Sigmoid colon (tissue), 7 donors: ENCODE measurements at places on chromosomes 6 and 20. TPM values are rescaled to one million over a fixed set of nuclear protein-coding genes. Genes with fewer than 3 reads are reported as not detected.

RCAN2 gene
- polyA plus RNA-seq, result 5.0 TPM

PIGT gene
- 43.0 TPM for polyA plus RNA-seq

IYD gene
- polyA plus RNA-seq, result 2.3 TPM

HLA-DQB1 gene
- 36.6 TPM for polyA plus RNA-seq

HEBP2 gene
- polyA plus RNA-seq, result 16.6 TPM

CLVS2 gene
- polyA plus RNA-seq, result not detected

PAK5 gene
- 0.03 TPM for polyA plus RNA-seq

BTNL2 gene
- polyA plus RNA-seq, result not detected

VSTM2L gene
- polyA plus RNA-seq, result not detected

MYH7B gene
- polyA plus RNA-seq, result 0.69 TPM

DNA sequence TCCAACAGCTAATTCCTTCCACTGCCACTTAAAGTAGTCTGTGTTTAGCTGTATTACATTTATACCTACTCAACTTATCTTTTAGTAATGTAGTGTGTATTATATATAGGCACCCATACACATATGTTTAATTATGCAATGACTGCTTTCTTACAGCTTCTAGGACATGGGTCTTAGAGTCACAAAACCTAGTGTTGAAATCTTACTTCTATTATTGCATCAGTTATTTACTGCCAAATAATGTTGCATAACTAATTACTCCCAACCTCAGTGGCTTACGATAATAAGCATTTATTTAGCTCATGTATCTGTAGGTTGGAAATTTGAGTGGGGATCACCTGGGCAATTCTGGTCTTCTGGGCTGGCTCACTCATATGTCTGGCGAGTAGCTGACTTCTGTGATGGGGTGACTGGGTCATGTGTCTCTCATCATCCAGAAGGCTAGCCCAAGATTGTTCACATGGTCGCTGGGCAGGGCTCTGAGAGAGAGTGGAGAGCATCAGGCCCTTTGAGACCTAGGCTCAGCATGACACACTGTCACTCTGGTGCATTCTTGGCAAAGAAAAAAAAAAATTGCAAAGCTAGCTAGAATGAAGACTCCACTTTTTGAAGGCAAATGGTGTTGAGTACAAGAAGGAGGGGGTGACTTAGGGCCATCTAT lies 187.0 kb downstream of the PLCB1 start:
- DNase-seq, result no peak

DNA sequence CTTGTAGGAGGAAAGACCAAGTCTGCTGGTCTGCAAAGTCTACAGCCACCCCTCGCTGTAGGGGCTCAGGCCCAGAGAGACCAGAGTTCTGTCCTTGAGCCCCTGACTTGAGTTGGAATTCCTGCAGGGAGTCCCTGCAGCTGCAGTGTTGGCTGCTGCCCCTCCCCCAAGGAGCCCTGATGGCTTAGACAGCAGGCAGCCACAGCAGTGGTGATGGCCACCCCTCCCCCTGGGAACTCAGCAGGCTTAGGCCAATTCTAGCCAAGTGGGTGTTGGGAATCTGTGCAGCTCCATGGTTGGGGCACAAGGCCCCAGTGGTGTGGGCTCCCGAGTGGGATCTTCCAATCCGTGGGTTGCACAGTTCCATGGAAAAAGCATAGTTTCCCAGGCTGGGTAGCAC lies 345.4 kb downstream of the CD109 start:
- no peak for DNase-seq

- DNase-seq, result no peak
These were observed 81.3 kb downstream of the VEGFA start for GRCh38 chr6:43851204-43851865.

- DNase-seq, result no peak
These were observed 5.8 kb downstream of the GATA5 start for GRCh38 chr20:62470001-62470400.

- no peak for DNase-seq
These were observed 34.5 kb upstream of the PDE7B start for GRCh38 chr6:135817035-135817434.

- DNase-seq, result no peak
These were observed 4.9 kb upstream of the YTHDF1 start for GRCh38 chr20:63220696-63221399.

- no peak for DNase-seq
These were observed 15.7 kb downstream of the ABRACL start for GRCh38 chr6:139044250-139044649.

DNA sequence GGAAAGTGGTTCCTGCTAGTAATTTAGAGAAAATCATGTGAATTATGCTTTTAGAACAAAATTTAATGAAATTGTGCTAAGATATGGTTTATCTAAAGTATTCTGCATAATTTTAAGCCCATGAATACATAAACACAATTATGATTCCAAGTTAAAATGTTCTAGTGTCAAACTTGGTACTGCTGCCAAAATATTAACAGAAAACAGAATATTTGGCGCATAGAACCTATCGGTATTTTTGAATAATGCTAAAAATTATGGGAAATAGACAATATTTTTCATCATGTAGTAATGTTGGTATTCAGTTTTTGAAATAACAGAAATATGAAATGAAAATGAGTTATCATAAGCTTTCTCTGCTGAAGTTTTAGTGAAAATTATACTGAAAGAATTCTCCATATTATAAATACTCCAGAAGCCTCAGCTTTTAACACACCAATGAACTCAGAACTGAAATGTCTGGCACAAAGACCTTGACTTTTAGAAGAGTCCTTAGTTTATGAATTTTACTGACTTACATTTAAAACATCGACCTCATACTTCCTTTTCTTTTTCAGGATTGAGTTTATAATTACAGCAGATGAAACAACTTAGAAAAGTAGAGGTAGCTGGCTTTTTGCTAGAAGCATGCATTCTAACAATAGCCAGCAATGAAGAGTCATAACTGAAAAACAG lies 1192.3 kb upstream of the GJE1 start:
- DNase-seq, result no peak

DNA sequence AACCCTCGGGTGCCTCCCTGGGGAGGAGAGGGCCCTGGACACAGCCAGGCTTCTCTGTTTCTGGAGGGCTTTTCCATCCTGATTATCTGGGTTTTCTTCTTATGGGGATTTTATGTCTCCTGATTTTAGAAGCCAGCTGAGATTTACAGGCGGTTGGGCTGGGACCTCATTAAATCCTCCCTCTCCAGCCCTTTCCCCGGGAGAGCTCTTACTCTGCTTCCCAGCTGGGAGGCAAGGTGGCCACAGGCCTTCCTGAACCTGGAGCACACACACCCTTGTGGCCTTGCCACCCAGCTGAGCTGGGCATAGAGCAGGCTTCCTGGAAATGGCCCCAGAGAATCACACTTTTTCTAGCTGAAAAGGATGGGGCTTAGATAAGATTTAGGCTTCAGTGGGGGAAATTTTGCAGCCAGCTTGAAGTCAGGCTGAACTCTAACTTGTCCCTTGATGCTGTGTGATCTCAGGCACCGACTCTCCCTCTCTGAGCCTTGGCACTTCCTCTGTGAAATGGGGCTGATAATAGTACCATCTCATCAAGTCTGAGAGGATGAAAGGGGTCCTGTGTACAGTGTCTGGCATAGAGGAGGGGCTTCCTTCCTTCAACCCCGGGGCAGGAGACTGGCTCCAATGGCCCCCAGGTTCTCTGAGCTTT lies 16.6 kb downstream of the VSTM2L start:
- DNase-seq, result no peak

DNA sequence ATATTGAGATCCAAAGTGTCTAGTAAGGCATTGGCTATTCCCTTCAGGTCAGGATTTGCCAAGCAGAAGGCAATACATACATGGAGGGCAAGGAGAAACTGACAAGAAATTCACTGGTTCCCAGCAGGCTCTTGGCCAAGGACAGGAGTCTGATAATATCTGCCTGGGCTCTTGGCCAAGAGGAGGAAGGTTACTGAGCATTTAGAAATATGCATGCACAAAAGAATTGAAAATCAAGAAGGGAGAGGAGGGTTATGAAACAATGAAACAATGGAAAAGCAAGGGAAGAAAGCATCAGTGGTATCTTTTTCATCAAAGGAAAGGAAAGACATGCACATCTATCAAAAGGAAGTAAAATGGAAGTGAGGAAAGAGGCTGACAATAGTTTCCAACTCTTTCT lies 42.4 kb downstream of the ARHGAP18 start:
- DNase-seq, result no peak

GRCh38 chr20:4875578-4876067 lies 125.7 kb downstream of the SLC23A2 start:
- no peak for DNase-seq

DNA sequence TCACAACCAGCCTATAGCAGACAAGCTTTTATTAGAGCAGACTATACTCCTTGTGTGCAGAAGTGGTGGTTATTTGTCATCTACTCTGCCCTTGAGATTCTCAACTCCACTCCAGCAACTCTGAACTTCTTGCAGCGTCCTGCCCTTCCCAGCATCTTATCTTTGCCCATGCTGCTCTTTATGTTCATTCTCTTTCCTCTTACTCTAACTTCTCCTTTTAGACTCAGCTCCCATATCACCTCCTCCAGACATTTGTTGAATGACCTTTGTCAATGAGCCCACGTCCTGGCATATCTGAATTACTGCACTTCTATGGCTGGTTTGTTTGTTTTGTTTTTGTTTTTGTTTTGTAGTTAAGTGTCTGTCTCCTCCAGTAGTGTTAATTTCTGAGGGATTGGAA lies 81.2 kb downstream of the KCNQ5 start:
- DNase-seq, result no peak

GRCh38 chr6:90715093-90715655 lies 128.3 kb upstream of the MAP3K7 start:
- DNase-seq, result no peak

GRCh38 chr20:32352121-32352720 lies 5.9 kb upstream of the ASXL1 start:
- DNase-seq, result no peak

DNA sequence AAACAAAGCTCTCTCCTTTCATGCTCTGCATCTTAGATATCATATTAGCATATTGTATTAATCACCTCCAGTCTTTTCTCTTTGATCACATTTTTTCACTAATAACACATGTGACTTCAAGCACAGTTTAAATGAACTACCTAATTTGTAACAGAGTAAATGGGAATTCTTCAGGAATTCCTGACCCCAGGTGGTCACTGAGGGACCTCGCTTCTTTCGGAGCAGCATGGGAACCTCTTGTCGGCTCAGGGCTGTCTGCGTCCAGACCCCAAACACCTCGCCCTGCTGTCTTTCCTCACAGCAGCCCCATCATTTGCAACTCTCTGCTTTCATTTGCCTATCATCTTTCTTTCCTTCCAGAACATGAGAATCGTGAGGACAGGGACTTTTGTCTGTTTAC lies 103.5 kb downstream of the DACT2 start:
- DNase-seq, result no peak

- no peak for DNase-seq
These were observed 249.5 kb downstream of the ADGRG6 start for GRCh38 chr6:142551274-142551811.

GRCh38 chr6:159099961-159100360 lies 55.2 kb upstream of the TAGAP start:
- no peak for DNase-seq

GRCh38 chr6:138734585-138734984 lies 39.0 kb upstream of the CCDC28A start:
- DNase-seq, result no peak

DNA sequence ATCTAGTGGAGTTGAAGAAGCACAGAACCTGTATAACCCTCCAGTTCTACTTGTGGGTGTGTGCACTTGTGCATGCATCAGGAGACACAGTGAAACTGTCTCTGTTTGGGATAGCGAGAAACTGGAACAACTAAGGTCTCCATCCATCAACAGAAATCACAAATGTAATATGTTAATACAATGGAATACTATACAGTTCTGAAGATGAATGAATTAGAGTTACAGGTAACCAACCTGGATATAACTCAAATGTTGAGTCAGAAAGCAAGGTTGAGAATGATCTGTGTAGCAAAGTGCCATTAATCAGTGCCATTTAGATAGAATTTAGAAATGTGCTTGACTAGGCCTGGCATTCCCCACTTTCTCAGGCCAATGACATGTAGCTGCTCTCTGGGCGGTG lies 4.6 kb upstream of the NSFL1C start:
- no peak for DNase-seq
